Fibroblast of skin of left quadriceps (primary cell): ENCODE measurements at places on chromosomes 5 and 9.

GRCh38 chr5:41985945-41986695 is 61.0 kb downstream of the FBXO4 start:
- DNase-seq: no peak

- DNase-seq: no peak
Measured at GRCh38 chr9:1721196-1721595, 294.0 kb upstream of the SMARCA2 start.

DNA sequence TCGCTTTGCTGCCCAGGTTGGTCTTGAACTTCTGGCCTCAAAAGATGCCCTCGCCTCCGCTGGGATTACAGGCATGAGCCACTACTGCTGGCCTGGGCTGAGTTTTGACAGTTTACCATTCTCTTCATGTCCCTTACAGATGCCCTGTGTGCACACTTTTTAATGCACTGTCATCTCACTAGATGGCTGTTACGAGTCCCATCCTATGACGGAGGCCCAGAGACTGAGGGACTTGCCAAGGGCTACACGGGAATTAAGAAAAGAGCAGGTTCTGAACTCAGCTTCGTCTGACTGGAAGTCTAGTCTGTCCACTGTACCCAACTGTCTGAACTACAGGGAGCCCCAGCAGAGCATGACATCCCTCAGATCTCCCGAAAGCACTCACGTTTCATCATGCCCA is 63.9 kb downstream of the ARHGEF37 start:
- DNase-seq: no peak

DNA sequence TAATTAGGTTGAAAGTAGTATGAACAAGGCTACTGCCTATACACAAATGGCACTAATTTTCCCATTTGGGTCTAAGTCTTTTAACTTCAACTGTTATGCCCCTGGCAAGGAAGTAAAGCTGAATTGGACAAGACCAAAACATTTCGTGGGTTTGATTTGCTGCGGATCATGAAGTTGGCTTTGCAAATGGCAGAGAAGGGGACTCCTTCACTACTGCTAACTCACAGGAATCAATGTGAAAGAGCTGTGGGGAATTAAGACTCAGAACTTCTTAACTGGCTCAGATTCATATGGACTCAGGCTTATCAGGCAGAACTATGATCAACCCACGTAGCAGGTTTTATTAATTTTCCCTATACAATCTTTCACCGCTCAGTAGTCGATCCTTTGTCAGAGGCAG is 73.8 kb upstream of the IFNE start:
- no peak for DNase-seq

DNA sequence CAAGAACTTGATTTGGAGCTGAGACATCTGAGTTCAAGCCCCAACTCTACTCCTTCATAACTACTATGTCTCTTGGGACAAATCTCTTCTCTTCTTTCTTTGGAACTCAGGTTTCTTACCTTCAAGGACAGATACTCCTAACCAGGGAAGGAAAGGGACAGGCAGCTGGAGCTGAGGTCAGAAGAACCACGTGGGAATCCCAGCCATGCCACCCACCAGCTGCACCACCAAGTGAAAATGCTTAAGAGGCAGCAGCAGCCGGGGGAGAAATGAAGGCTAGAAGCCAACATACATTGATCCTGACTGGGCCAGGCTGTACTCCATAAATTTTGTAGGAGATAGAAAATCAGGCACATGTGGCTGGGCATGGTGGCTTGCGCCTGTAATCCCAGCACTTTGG is 9.6 kb upstream of the OR5C1 start:
- no peak for DNase-seq

DNA sequence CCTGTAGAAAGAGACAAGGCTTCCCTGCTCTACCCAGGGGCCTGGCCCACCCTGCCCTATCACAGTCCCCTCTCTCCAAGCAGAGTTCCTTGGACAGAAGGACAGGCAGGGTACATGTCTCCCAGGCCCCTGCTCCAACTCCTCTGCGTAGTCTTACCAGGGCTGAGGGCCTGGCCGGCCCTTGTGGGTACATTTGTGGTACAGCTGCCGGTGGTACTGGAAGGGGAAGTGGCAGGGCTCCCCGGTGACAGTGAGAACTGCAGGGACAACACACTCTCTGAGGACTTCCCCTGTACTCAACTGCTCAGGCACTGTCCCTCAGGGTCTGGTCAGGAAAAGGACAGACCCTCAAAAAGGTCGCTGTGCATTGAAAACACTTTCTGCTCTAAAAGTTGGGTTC is 3.6 kb downstream of the F12 start:
- no peak for DNase-seq

- DNase-seq: no peak
Measured at GRCh38 chr9:122252796-122253195, 11.8 kb downstream of the RBM18 start.

- no peak for DNase-seq
Measured at GRCh38 chr9:70450738-70451137, 36.3 kb upstream of the KLF9 start.
